ENCODE measurements at places on chromosomes 16 and 17.

GRCh38 chr16:50747207-50747956, 5.5 kb downstream of the CYLD start:
- DNase-seq, result no peak

DNA sequence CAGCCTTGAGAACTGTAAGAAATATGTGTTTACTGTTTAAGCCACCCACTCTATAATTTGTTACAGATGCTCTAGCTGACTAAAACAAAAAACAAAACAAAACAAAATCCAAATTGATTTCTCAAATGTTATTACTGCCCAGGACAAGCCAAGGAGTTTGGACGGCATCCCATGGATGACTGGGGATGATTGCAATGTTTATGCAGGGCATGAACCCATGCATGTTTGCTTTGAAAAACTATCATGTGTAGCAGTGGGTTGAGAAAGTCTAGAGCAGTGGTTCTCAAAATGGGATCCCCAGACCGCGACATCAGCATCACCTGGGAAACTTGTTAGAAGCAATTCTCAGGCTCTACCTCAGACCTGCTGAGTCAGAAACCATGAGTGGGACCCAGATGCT, 223.2 kb upstream of the PSMD7 start:
- DNase-seq, result no peak

GRCh38 chr17:62186841-62187240, 121.8 kb upstream of the MED13 start:
- no peak for DNase-seq

DNA sequence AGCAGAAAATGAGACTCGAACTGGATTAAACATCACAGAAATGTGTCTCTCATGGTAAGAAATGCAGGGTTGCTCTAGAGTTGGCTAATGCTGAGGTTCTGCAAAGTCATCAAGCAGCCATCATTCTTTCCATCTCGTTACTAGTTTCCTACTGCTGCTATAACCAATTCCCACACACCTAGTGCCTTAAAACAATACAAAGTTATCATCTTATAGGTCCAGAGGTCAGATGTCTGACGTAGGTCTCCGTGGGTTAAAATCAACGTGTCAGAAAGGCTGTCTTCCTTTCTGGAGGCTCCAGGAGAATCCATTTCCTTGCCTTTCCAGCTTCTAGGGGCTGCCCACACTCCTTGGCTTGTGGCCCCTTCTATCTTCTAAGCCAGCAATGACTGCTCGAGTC, 118.6 kb downstream of the STX8 start:
- no peak for DNase-seq

DNA sequence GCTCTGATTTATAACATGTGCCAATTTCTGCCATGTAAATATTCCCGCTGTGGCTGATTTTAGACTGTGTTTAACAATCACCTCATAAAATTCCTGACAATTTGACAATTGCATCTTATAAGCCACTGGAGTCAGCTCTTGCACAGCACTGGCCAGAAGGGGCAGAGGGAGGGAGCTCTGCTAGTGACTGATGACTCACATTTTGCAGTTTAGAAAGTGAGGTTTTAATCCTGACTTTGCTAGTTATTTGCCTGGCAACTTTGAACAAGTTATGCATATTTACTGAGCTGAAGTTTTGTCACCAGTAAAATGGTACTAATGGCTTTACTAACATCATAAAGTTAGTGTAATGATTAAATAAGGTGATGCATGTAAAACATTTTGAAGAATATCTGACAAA, 452.3 kb downstream of the CNTNAP4 start:
- DNase-seq, result no peak

GRCh38 chr17:53032861-53033271, 789.9 kb upstream of the KIF2B start:
- no peak for DNase-seq
